ENCODE measurements at places on chromosomes 1 and 21.

- DNase-seq, result no peak
Measured at GRCh38 chr1:196078691-196079090, 529.5 kb downstream of the KCNT2 start.

- DNase-seq, result no peak
Measured at GRCh38 chr1:43913051-43913501, 20.5 kb upstream of the ARTN start.

DNA sequence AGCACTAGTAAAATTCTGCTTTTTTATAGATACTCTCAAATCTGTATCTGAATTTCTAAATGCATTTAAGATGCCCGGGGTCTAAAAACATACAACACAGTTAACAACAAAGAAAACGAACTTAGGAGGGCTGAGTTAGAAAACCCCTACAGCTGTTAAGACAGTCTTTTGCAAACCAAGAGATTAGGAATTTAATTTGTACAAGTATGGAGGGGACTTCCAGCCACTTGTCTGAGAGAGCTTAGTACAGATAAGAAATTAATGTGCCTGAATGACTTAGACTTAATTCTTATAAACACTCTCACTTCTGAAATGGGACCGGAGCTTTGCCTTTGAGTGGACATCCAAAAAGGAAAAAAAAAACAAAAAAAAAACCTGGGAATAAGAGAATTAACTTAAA, 61.6 kb downstream of the SMYD3 start:
- DNase-seq, result no peak

DNA sequence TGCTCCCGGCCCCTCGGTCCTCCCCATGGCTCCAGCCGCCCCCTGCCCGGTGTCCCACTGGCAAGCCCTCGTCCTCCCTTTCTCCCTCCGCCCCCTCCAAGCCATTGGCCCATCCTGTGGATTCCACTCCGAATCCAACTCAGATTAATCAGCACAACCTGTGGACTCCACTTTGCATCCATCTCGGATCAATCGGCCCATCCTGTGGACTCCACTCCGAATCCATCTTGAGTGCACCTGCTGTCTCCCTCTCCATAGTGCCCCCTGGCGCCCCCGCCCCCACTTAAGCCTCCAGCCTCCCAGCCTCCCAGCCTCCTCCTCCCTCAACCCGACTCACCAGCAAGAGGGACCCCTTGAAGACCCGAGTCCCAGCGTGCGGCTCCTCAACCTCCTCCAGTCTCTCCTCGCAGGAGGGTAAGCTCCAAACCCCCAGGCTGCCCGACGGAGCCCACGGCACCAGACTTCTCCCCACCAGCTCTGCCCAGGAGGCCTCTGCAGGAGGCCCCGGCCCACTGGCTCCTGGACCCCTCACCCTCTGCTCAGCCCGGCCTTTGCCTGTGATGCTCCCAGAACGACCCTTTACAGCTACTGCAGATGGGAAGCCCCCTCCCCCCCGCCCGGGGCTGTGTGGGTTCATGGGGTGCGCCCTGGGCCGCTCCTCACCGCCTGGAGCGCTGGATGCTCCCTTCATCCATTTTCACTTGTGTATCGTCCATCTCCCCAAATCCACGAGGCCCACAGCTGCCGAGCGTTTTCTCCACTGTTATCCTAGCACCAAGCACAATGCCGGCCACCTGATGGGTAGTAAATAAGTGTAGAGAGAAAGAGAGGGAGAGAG, 40.6 kb upstream of the TSPEAR start:
- no peak for DNase-seq

- DNase-seq, result no peak
Measured at GRCh38 chr1:241722947-241723346, 70.9 kb downstream of the WDR64 start.

- no peak for DNase-seq
Measured at GRCh38 chr1:200381256-200381984, 28.4 kb downstream of the ZNF281 start.

GRCh38 chr21:33293811-33294216, 27.6 kb downstream of the IL10RB start:
- no peak for DNase-seq

- no peak for DNase-seq
Measured at GRCh38 chr1:18727956-18728355, 97.3 kb downstream of the PAX7 start.

DNA sequence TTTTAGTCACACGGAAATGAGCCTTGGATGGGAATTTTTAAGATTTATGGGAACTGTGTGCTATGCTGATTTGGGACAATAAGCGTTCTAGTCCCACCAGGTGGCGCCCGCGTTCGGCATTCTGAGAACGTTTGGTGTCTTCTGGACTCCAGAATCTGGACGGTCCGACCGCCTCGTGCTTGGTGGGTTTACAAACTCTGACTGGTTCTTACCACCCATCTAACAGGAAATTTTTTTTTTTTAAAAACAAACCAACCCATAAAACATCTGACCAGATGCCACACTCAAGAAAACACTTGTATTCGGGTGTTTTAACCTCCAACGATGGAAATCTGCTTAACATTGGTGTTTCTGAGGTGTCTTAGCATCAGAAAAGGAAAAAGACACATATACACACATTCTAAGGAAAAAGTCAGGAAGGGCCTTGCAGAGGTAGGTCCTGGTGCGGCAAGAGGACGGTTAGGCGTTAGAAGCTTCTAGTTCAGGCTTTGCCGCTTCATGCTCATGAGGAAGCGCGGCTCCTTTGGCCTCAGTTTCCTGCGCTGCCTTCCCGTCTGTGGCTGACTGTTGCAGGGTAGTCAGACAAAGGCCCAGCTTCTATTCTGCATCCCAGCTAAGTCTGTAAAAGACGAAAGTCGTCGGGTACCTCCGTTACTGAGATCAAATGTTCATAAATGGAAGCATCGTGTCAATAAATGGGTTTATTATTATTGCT, 814 bp upstream of the DYRK3 start:
- DNase-seq, result peak; percentile 45

- DNase-seq, result no peak
Measured at GRCh38 chr1:11558871-11559590, 80.1 kb downstream of the DISP3 start.

DNA sequence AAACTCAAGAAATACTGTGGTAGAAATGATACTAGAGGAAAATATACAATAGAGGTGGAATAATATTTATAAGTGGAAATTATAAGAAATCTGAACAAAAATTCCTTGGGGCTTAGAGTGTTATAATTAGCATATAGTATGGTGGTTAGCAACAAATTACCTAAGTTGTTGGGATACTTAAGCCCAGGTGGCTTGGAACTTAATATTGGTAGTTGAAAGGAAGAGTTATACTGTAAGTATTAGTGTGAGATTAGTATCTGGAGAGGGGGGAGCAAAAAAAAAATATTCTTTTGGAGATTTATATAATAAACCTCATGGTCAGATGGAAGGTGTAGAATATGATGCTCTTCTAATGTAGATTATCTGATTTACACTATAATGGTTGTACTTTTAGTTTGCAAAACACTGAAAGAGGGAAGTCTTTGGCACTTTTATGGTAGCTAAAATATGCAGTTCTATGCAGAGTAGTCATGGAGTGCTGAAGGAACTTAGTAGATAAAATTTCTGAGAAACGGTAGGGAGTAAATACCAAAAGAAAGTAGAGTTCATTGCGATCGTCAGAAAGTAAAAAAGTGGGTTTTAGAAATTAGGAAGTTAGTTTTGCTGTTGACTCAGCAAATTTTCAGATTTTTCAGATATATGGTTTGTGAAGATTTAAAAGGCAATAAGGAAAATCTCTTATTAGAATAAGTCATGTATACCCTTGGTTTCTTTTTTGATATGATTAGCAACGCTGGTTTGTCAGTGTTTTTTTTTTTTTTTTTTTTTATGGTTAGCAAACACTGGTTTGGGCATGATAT, 45.7 kb downstream of the MTF2 start:
- no peak for DNase-seq

Measured in NCI-H1417 treated with DMSO at 0.1 percent for 48 hours (cell line).